Right renal pelvis (tissue), 4 donors: ENCODE measurements at places on chromosomes 13 and 19. TPM values are rescaled to one million over a fixed set of nuclear protein-coding genes. Genes with fewer than 3 reads are reported as not detected.

DNA sequence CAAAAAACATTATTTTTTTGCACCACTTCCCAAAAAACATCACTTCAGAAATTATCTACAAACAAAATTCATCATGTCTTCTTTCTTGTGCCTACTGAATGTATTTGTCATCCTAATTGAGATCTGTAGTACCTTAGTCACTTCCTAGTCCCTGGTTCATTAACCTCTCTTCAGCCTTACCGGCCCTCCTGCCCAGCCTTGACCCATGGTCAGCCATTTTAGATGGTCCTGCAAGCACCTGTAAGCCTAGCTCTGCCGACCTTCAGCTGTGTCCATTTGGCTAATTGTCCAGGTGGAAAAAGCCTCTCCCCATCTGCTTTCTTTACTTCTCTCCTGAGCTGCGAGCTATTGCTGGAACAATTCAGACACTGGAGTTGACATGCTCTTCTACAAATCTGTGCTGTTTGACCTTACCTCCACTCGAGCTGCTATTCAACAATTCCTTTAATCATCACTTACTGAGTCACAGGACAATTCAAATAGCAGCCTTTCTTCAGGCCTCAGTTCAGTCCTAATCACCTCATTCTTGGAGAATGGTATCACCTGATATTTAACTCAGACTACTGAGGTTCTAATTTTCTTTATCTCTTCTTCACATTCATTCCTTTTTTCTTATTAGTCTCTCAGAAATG is 882.5 kb downstream of the PCDH9 start:
- no peak for DNase-seq

DNA sequence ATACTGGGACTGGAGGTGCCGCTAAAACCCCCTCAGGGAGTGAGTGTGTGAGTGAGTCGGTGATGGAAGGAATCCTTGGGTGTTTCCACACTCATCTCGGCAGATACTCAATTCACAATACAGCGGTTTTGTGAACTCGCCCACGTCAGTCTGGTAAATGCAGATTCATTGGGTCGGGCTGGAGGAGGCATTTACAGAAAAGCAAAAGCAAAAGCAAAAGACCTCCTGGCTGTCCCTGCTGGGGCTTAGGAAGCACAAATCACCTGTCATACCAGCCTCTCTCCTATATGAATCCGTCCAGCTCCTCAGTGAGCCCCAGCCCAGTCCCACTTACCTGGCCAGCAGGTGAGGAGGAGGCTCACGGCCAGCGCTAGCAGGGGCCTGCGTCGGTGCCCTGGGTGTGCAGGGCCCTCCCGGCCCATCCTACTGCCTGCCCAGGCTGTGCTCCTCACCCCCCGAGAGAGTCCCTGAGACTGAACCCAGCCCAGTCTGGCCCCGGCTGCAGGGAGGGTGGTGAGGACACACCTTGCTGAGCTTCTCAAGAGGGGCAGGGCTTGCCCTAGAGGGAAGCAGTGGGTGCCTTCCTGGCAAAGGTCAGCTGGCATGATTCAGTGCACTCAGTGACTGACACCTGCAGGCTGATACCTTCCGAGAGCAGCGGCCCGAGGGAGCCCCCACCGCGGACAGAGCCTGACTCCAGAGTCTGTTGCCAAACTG is at the start of gene MUC16:
TSS of gene MUC16 (minus strand) at position 475 of the 717 bp plus-strand sequence.
- DNase-seq: no peak

GRCh38 chr13:41232578-41233480 is 30.5 kb downstream of the MTRF1 start:
- DNase-seq: no peak

Gene EXOC3L2
- 8.2 TPM for polyA plus RNA-seq

Gene ZNF730
- polyA plus RNA-seq: 7.3 TPM

- no peak for DNase-seq
Observed at GRCh38 chr19:19495614-19496603, 19.4 kb downstream of the TSSK6 start.

DNA sequence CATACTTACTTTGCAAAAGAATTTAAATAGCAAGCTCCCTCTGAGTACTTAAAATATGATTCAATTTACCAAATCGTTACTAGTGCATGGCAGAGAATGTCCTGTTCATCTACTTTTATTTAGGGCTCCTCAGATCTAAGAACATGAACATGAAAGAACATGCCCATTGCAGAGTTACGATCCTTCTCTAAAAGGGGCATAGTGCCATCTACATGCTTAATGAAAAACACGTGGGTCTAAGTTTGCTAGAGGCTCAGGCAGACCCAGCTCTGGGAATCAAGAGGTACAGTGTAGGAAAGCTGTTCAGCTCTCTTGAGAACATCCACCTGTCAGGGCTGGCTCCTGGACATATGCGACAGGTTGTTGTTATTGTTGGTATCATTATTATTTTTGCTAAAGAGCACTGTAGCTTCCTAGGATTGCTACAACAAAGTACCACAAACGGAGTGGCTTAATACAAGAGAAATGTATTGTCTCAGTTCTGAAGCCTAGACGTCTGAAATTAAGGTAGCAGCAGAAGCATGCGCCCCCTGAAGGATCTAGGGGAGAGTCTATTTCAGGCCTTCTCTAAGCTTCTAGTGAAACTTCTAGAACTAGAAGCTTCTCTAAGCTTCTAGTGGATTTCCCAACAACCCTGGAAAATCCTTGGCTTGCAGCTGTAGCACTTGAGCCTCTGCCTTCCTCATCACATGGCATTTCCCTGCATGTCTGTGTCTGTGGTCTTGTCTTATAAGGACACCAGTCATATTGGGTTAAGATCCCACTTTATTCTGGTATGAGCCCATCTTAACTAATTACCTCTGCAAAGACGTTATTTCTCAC is 133.9 kb downstream of the DCT start:
- no peak for DNase-seq

Gene DZIP1
- 71.4 TPM for polyA plus RNA-seq

DNA sequence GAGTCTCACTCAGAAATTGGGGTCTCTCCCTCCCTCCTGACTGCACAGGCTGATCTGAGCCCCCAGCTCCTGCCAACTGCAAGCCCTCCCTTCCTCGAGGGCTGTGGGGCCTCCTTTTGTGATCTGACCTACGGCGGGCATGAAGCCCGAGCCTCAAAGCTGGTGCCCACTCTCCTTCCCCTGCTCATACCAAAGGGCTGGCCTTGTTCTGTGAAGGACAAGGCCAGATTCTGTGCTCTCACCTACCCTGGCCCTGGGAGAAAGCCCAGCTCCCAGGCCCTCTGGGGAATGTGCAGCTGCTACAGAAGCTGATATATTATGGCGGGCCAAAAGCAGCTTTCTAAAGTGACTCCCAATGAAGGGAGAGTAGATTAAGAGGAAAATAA is 9.0 kb upstream of the ECH1 start:
- DNase-seq: no peak

DNA sequence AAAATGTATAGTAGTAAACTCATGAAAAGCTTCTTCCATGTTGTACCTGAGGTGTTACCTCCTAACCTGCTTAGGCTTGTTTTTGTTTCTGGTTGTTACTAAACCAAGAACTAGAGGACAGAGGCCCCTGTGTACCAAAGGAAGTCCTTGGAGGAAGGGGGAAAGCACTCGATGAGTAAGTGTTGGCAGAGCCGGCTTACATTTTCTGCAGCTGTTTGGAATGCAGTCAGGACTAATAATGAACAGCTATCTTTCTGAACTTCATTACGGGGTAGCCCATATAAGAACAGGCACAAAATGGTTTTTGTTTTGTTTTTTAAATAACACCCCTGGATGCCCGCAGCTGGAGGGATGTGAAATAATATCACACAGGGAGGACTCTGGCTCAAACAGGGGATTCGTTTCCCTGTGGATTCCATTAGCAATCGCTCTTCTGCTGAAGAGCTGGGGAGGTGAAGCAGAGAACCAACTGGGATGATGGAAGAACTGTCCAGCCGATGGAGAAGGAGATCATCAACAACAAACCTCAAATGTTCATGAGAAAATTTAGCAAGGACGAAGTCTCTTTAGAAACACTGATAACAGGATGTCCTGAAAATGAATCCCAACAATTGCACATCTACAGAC is 214.2 kb upstream of the MAB21L1 start:
- no peak for DNase-seq

GRCh38 chr13:113888701-113889330 is 24.9 kb upstream of the GAS6 start:
- no peak for DNase-seq

GRCh38 chr13:111179908-111180760 is 65.0 kb downstream of the ARHGEF7 start:
- DNase-seq: no peak

DNA sequence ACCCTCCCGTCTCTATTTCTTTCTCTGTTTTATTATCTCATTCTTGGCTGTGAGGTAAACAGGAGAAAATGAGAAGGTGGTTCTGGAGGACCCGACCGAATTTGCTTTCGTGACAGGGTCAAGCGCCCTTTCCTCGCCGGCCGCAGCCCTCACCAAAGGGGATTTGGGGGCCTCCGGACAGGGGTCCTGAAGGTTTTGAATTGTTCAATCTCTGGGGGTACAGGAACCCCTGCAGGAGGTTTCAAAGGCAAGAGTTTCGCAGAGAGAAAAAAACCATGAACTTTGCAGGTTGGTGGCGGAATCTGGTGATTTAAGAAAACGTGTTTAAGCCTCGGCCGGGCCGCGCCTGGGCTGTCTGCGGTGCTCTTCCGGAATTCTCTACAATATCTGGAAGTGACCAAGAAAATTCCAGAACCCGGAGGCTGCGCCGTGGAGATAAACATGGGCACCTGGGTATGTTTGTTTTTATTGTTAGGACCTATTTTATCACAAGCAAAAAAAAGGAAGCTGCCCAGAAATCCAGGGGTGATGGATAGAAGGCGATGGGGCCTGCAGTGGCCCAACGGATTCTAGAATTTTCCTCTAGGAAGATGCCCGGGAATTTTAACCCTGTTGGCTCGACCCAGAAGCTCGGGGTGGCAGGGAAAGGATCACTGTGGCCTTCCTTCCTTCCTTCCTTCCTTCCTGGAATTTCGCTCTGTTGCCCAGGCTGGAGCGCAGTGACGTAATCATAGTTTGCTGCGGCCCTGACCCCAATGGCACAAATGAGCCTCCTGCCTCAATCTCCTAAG is 14.2 kb upstream of the PTBP1 start:
- DNase-seq: no peak

Gene ZNF567
- 10.1 TPM for polyA plus RNA-seq

DNA sequence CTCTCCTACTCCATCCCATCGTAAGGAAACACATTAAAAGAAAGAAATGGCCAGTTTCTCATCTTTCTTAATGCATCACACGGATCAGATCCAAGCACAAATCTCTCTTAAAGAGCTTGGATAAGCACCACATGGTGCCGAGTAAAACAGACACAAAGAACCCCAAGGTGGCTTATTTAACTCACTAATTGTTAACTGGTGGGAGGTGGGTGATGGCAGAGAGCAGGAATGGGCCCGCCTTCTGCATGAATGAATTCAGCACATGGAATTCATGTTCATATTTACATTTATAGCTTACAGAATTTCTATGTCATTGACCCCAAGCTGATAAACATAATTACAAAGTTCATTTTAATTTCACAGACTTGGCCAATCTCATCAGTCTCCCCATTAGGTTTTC is 89.9 kb downstream of the MZT1 start:
- DNase-seq: no peak

Gene PALM3
- polyA plus RNA-seq: 19.0 TPM

DNA sequence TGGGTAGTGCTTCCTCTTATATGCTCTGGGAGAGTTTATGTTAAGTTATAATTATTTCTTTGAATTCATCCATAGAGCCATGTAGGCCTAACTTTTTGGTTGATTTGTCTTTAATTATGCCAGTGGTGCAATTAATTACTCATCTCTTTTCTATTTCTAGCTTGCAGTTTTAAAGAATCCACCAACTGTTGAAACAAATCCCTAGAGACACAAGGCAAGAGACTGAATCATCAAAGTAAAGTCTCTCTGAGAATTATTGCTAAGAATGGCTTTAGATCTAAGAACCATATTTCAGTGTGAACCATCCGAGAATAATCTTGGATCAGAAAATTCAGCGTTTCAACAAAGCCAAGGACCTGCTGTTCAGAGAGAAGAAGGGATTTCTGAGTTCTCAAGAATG is 5.9 kb upstream of the ZNF551 start:
- no peak for DNase-seq

- DNase-seq: no peak
Observed at GRCh38 chr13:77479326-77479725, 56.2 kb upstream of the SCEL start.

DNA sequence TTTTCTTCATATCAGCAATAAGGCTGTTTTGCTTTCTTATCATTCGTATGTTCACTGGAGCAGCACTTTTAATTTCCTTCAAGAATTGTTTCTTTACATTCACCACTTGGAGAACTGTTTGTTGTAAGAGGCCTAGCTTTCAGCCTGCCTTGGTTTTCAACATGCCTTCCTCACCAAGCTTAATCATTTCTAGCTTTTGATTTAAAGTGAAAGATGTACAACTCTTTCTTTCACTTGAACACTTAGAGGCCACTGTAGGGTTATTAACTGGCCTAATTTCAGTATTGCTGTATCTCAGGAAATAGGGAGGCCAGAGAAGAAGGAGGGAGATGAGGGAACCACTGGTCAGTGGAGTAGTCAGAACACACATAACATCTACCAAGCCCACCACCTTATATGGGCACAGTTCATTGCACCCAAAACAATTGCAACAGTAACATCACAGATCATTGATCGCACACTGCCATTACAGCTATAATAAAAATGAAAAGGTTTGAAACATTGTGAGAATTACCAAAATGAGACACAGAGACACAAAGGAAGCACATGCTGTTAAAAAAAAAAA is 181.4 kb upstream of the TUBA3C start:
- no peak for DNase-seq

- no peak for DNase-seq
Observed at GRCh38 chr13:32549788-32550187, 11.2 kb upstream of the N4BP2L2 start.

GRCh38 chr13:65966991-65967451 is 1263.1 kb downstream of the PCDH9 start:
- no peak for DNase-seq

GRCh38 chr13:54637366-54637765 is 1608.8 kb downstream of the OLFM4 start:
- DNase-seq: no peak

Gene APOC1
- polyA plus RNA-seq: 10.5 TPM

Gene TOMM40
- 48.7 TPM for polyA plus RNA-seq

- DNase-seq: no peak
Observed at GRCh38 chr13:45296259-45296658, 44.7 kb downstream of the TPT1 start.
